Inflammatory macrophage treated with lipopolysaccharide for 1 hour (primary cell): ENCODE measurements at places on chromosomes 1 and 21.
A peak's percentile ranks its signal among the peaks of the same experiment; 100 is the strongest.

DNA sequence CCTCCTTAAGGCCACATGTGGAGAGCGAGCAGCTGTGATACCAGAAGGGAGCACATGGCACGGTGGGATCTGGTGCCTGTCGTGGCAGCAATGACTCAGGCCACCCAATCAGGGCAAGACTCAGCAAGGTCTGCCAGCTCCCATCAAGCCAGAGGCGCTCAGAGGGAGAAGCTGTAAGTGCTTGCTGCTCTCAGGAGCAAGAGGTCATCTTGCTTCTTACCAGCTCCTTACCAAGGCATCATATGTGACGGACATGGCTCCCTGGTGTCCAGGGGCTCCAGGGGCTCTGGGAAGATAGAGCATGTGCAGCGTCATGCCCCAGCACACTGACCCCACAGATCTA, 72.9 kb downstream of the ITPKB start:
- DNase-seq: no peak

GRCh38 chr1:229017091-229017490, 253.8 kb upstream of the RAB4A start:
- DNase-seq: peak; percentile 43

DNA sequence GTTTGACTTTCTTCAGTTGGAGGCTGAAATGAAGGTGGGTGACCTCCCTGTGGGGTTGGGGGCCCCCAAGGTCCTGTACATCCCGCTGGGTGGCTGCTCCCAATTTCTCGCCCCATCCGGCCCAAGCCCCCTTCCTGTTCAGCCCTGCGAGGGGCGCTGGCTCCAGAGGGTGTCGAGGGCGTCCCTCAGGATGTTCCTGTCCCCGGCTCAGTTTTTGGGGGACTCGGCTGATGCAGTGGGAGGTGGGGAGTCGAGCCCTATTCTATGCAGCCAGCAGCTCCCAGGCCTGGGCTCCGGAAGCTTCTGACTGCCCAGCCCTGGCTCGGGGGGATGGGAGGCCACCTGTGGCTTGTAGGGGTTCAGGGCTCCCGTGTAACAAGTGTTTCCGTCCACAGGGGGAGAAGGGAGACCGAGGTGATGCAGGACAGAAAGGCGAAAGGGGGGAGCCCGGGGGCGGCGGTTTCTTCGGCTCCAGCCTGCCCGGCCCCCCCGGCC, 38.2 kb downstream of the SLC19A1 start:
- DNase-seq: no peak

DNA sequence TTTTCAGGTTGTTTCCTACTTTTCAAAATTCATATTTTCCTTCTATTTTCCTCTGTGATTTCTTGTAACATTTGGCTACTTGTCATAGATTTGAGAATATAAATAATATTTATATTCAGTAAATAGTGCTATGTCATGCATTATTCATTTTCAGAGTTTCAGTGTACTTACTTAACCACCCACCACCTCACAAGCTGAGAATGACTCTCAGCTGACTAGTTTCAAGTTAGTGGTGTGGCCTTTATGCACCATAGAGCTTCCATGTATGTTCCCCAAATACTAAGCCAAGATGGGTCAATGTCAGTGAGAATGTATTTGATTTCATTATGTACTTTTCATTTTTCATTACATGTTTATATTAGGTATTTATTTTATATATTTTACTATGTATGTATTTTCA, 56.9 kb upstream of the RGS1 start:
- DNase-seq: peak; percentile 34

DNA sequence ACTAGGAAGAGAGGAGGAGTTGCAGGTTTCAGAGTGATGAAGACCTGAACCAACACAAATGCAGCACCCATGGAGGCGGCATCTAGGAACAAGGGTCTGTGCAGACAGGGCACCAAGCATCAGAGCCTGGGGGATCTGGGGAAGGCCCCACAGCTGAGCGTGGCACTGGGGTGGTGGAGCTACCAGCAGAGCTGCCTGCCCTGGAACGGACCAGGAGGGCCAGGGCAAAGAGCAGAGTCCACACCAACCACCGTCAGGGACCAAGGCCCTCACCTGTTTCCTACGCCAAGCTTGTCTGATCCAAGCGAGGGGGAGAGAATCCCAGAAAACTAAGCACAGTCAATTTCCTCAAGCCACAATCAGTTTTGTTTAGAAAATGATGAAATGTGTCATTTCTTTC, 79.0 kb upstream of the SYT6 start:
- no peak for DNase-seq

- peak; percentile 34 for DNase-seq
These were observed 363.8 kb downstream of the DISC1 start for GRCh38 chr1:231990388-231990787.

DNA sequence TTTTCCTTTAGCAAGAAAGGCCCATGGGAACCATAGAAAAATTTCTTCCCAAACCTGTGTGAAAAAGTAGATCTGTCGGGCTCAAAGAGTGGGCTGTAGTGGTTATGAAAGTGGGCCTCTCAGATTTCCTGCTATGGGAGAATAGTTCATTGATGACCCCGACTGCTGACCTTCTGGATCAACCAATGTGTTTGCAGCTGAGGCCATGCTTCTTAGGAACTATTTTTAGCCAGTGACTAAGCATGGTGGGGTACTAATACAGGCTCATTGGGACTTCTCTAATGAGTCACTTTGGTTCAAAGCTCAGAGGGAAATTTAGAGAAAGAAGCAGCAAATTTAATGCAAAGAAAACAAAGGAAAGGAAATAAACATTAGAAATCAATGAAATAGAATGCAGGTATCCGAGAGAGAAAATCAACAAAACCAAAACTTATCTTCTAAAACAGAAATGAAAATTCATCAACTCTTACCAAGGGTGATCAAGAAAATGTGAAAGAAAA, 12.6 kb upstream of the PSMA5 start:
- peak; percentile 78 for DNase-seq

DNA sequence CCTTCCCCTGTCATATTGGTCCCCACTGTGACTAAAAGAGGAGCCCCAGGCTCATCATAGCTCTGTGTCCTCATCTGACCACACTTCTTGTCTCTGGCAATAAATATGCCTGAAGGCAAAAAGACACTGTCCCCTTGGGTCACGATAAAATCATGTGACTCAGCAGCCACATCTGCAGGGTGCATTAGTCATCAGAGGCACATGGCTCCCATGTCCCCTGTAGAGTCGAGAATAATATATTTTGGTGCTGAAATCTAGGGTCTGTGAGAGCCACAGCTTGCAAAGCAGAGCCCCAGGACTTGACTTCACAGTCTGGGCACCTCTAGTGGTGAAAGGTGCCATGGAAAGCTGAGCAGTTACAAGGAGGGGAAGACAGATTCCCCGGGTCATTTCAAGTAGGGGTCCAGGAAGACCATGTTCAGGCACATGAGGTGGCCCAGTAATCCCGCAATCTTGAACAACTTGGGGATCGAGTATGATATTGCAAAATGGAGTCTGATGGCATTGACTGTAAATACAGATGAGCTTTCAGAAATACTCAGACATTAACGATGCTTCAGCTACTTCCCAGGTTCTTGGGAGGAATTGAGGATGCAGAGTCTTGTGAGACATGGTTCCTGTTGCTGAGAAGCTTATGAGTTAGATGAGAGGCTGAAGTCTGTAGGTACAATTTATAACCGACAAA, 68.6 kb downstream of the SLC35F3 start:
- no peak for DNase-seq

DNA sequence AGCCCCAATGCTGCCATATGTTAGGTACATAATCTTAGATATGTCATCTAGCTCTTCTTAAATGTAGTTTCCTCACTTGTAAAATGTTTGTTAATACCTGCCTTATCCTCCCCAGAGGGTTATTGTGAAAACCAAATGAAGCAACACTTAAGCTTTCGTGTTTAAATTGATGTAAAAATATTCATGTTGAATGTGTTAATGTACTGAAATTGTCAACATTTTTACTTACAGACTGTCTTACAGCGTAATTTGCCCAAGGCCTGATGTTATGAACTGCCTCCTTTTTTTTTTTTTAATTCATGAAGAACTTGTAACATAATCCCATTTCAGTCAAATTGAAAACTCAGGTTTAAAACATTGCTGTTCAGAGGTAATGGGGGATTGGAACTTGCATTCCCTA, 25.6 kb upstream of the ENAH start:
- DNase-seq: no peak

GRCh38 chr1:68528243-68528642, 31.4 kb upstream of the DEPDC1 start:
- no peak for DNase-seq

- peak; percentile 55 for DNase-seq
These were observed 18.2 kb upstream of the IFI6 start for GRCh38 chr1:27690183-27690582.

GRCh38 chr1:13828454-13829151, 128.6 kb downstream of the PRDM2 start:
- no peak for DNase-seq

DNA sequence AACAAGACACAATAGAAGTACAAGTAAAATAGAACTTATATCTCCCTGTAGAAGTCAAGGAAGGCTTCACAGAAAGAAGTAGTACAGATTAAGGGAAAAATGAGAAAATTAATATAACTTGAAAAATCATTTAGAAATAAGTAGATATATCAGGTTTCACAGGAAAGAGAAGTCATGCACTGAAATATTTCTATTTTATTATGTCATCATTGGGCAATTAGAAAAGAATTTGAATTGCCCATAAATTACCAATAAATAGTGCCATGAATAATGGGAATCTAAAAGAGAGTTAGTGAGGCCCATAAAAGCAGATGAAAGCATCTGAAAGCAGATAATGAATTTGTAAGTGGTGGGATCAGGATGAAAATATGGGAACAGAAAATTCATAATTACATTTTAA, 1597.8 kb downstream of the PLA2G4A start:
- no peak for DNase-seq

GRCh38 chr1:85447006-85447943, 17.7 kb downstream of the DDAH1 start:
- no peak for DNase-seq

- DNase-seq: no peak
These were observed 14.2 kb downstream of the COL6A1 start for GRCh38 chr21:45995686-45996179.

GRCh38 chr1:168092566-168093355, 44.0 kb downstream of the GPR161 start:
- no peak for DNase-seq

DNA sequence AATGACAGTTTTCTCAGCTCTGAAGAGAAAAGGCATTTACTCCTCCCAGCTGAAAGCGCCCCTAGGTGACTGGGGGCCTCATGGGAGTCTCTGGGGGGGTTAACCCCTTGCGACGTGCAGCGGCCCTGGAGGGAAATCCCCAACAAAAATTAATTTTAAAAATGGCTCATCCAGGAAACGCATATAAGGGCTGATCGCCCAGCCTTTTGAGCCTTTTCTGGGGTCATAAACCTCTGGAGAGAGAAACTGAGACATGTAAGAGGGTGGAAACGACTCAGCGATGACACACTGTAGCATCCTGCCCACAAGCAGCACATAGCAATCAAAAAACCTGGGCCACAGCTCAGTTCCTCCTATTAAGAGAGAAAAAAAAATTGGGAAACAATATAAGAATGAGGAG, 20.4 kb upstream of the HPDL start:
- DNase-seq: no peak

- DNase-seq: no peak
These were observed 21.7 kb downstream of the GLRX2 start for GRCh38 chr1:193083365-193084088.

GRCh38 chr21:41684381-41685245, 82.2 kb downstream of the RIPK4 start:
- no peak for DNase-seq

DNA sequence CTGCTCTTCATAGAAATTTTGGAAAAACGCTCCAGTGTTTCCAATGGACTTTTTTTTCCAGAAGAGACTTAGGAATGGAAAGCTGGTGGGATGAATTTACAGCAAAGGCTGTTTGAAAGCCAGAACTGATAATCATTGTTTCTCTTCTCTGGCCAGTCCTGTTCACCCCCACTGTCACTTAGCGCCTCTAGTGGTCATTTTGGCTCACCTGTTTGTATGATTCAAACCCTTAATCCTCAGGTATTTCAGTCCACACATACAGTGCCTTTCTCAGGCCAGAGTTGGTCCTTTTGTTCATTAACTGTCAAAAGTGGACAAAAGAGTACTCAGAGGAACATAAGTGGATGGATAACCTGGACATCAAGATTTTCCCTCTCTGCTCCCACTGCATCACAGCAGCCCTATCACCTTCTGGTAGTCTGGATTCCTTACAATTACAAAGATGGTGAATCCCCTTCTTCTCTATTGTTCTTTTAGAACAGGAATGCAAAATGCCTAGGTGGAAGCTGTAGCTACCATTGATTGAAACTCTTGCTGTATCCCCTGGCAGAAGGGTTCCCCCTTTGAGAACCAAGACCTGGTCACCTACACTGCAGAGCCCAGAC, 177.6 kb upstream of the OLFM3 start:
- no peak for DNase-seq

GRCh38 chr1:160284220-160284781, 632 bp downstream of the PEX19 start:
- DNase-seq: peak; percentile 91

- no peak for DNase-seq
These were observed 93.1 kb downstream of the TAS1R2 start for GRCh38 chr1:18766328-18766727.

GRCh38 chr1:1799716-1800115, 21.4 kb upstream of the NADK start:
- no peak for DNase-seq

DNA sequence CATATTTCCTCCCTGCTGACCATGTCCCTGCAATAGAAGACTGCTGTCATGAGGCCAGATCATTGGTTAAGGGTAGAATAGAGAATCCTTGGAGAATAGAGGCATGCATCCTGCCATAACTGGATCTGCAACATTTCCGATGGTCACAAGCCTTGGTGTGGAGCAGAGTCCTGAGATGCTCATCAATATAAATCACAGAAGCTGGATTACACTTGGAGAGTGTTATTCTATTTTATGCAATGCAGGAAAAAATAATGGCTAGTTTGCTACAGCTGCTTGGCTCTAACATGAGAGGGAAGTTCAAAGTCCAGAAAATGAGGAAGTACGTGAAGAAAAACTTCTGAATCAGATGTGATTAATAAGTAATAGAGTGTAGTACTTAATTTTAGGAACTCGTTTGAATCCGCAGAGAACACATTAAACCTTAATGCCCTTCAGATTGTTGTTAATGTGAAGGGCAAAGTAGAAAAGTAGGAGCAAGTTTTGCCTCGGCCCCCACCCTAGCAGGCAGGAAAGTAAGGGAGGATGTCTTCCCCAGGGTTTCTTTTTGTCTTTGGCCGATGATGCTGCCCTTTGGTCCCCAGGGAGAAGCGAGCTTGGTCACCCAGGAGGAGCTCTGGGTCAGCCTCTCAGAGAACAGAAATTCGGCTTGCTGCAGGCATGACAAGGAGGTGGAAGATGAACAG, 59.5 kb downstream of the KCNK1 start:
- DNase-seq: peak; percentile 1

- DNase-seq: no peak
These were observed 77.3 kb upstream of the KCNJ15 start for GRCh38 chr21:38179511-38179910.
